ENCODE measurements at places on chromosomes 7 and 10. TPM values are rescaled to one million over a fixed set of nuclear protein-coding genes. Genes with fewer than 3 reads are reported as not detected.

DNA sequence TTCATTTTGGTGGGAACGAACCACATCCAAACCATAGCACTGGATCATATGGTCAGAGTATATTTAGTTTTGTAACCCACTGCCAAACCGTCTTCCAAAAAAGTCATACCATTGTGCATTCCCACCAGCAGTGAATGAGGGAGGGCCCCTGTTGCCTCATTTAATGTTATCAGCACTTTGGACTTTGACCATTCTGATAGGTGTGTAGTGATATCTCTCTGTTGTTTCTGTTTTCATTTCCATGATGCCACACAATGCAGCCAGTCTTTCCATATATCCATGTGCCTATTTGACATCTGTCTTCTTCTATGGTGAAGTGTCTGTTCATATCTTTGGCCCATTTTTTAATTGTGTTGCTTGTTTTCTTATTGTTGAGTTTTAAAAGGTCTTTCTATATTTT, 105.0 kb upstream of the PPP2R2D start:
- DNase-seq, result no peak
- H3K27me3 ChIP-seq, result peaks cover 2% of the 10 kb centered on the region
- no peak overlapping the region for H3K27ac ChIP-seq
- no peaks in the 10 kb centered on the region for H3K4me1 ChIP-seq
- H3K36me3 ChIP-seq, result no peaks in the 10 kb centered on the region

DNA sequence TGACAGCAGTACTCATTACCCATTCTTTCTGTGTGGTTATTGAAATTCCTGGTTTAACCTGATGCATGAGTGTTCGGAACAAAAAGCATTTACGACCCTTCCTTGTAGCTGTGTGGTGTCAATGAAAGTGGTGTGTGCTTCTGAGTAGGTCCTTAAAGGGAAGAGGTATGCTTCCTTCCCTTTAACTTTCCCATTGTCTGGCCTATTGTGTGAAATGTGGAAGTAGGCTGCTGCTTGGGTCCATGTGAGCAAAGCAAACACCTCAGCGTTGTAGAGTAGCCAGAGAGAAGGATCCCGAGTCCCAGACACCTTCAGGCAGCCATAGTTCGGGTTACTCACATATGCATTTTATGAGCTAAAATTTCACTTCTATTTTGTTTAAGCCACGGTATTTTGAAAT, 74.7 kb downstream of the TSPAN12 start:
- DNase-seq, result no peak
- no peak overlapping the region for H3K4me3 ChIP-seq
- H3K27me3 ChIP-seq, result peaks cover 4% of the 10 kb centered on the region
- H3K36me3 ChIP-seq, result no peaks in the 10 kb centered on the region
- H3K27ac ChIP-seq, result no peak overlapping the region

DNA sequence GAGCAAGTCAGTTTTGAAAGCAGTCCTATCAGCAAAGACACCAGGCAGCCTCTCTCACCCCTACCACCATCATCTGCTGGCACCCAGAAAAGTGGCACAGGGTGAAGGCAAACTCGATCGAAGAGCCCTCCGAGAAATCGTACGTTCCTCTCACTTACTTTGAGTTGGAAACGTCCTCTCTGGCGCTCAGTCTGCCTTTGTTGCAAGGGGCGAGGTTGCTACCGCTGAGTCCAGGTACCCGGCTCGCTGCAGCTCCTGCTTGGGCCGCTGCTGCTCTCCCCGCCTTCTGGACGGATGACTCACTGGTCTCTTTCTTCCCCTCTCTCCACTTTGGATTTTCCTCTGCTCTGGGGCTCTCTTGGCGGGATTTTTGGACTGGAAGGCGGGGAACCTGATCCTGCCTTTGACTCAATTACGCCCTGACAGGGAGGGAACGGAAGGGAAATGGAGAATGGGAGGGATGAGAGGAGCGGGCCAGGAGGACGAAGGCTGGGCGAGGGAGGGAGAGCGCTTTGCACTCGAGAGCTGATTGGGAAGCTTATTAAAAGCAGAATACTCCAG, at the start of gene PTN:
PTN (minus strand) TSS at position 453 of the 561 bp plus-strand sequence. CDS start 88,760 bp downstream, outside the sequence.
- H3K36me3 ChIP-seq, result no peaks in the 10 kb centered on the region
- no peak within 1 kb of the TSS for H3K27ac ChIP-seq
- peaks cover 4% of the 10 kb centered on the region for H3K27me3 ChIP-seq
- DNase-seq, result no peak
- no peak within 1 kb of the TSS for H3K4me3 ChIP-seq
- no peaks in the 10 kb centered on the region for H3K4me1 ChIP-seq

DNA sequence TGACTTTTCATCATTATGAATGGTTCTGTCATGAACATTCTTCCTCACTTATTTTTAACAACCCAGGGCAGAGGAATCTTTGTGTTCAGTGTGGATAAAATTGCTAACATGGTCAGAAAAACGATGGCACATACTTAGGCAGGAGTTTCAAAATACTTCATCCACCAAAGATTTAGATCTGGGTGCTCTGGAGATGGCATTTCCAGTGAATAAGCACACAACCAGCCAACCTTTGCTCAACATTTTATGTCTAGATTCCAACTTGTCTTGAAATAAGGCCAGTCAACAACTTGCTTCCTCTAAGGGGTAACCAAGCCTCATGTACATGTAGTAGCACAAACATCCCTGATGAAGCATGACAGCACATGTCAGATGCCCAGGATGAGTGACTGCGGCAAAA, 33.4 kb upstream of the ADRB1 start:
- H3K4me1 ChIP-seq, result no peaks in the 10 kb centered on the region
- H3K27ac ChIP-seq, result no peak overlapping the region
- H3K27me3 ChIP-seq, result peaks cover 14% of the 10 kb centered on the region
- no peak overlapping the region for H3K4me3 ChIP-seq
- H3K36me3 ChIP-seq, result no peaks in the 10 kb centered on the region

DNA sequence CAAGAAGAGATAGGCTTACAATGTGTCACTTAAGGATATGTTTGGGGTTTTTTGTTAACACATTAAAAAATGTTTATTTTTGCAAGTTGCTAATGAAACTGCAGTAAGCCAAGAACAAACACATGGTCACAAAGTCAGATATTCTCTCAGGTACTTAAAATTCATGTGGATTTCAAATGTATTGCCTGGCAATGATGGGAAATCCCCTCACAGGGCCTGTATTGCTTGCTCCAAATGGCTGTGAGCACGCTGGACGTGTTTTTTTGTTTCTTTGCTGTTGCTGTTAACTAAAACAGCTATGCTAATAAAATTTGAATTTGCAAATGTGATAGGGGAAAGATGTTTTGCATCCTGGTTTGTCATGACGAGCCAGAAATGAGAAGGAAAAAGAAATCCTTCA, 3.8 kb upstream of the CELF2 start:
- H3K27me3 ChIP-seq, result peaks cover 68% of the 10 kb centered on the region
- DNase-seq, result no peak
- H3K4me3 ChIP-seq, result no peak overlapping the region

GRCh38 chr10:129853562-129853903, 110.5 kb downstream of the EBF3 start:
- no peaks in the 10 kb centered on the region for H3K4me1 ChIP-seq
- no peak overlapping the region for H3K4me3 ChIP-seq
- no peak for DNase-seq
- H3K36me3 ChIP-seq, result no peaks in the 10 kb centered on the region

- no peaks in the 10 kb centered on the region for H3K4me1 ChIP-seq
- no peak overlapping the region for H3K27ac ChIP-seq
- no peaks in the 10 kb centered on the region for H3K27me3 ChIP-seq
- no peaks in the 10 kb centered on the region for H3K36me3 ChIP-seq
Observed at GRCh38 chr7:114508086-114508485, 93.5 kb downstream of the FOXP2 start.

DNA sequence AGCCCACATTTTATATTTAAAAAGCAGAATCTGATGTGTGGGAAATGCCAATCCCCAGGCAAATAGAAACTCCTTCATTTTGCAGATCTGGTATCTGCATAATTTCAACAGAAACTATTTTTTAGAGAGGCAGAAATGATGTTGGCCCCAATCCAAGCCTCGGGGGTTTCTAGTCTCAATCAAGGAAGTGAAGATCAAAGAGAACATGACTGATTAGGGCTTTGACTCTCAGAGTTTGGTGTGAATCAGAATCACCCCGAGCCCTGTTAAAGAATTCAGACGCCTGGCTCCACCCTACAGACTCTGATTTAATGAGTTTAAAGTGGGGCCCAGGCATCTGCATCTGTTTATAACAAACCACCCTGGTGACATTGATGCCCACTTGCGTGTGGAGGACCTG, 36.7 kb upstream of the UBE2H start:
- H3K4me1 ChIP-seq, result no peaks in the 10 kb centered on the region
- no peak overlapping the region for H3K27ac ChIP-seq
- peaks cover 2% of the 10 kb centered on the region for H3K27me3 ChIP-seq
- no peak for DNase-seq
- no peaks in the 10 kb centered on the region for H3K36me3 ChIP-seq

- H3K4me3 ChIP-seq, result no peak overlapping the region
- no peaks in the 10 kb centered on the region for H3K36me3 ChIP-seq
- no peak overlapping the region for H3K27ac ChIP-seq
- H3K27me3 ChIP-seq, result no peaks in the 10 kb centered on the region
- H3K4me1 ChIP-seq, result no peaks in the 10 kb centered on the region
Observed at GRCh38 chr10:132740588-132740987, 45.4 kb downstream of the NKX6-2 start.

DNA sequence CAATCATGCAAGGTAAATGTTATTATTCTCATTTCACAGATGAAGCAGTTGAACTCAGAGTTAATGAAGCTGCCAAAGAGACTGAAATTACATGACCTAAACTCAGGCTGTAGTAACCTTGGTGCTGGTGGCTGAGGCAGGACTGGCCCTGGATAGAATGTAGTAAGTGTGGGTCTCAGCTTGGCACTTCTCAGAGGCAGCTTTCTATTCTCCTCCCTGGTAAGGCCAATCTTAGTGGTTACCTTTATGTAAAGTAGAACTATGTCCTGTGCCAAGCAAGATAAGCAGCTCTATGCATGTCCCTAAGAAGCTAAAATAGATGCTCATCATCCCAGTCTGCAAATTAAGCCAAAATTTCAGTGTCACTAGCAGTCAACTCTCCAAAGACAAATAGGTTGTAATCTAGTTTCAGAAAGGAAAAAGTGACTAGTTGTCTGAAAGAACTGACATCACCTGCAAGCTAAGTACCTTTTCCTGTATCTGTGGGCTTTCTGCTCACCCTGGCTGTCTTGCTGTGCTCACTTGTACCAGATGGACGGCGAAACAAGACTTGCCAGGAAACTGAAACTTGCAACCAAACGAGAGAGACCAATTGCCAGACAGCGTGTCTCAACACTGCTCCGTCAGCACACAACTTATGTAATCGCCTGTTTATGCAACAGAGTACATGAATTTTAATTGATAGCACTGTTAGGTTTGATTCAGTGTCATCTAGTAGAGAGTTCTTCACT, 43.7 kb downstream of the CH25H start:
- no peaks in the 10 kb centered on the region for H3K36me3 ChIP-seq
- peak overlapping the region; percentile 57 for H3K4me3 ChIP-seq
- H3K4me1 ChIP-seq, result peaks cover 35% of the 10 kb centered on the region
- H3K27me3 ChIP-seq, result peaks cover 41% of the 10 kb centered on the region
- peak overlapping the region; percentile 76 for H3K27ac ChIP-seq

DNA sequence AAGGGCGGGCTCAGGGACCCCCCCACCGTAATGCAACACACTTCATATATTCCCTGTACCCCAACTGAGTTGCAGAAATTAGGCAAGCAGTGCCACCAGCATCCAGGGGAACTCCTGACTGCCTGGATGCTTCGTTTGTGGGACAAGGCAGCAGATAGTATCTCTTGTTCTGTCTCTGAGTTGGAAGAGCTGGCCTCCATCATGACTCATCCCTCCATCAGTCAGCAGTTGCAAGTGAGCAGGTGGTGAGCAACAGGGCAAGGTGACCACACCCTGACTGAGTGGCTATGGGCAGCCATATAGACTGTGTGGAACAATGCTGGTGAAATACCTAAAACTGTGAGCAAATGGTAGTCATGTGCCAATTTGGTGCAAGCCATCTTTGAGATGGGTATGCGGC, 22.8 kb upstream of the ADAMTS14 start:
- DNase-seq, result no peak
- H3K4me1 ChIP-seq, result peaks cover 6% of the 10 kb centered on the region
- no peak overlapping the region for H3K27ac ChIP-seq

- H3K4me3 ChIP-seq, result no peak overlapping the region
- no peak for DNase-seq
Observed at GRCh38 chr7:15559416-15559928, 2.3 kb downstream of the AGMO start.

Gene RINT1
- 21.9 TPM for total RNA-seq

Gene CHST3
- 0.16 TPM for total RNA-seq

Gene IDI2
- total RNA-seq, result not detected

Gene CDH23
- total RNA-seq, result 0.57 TPM

Gene LIPJ
- not detected for total RNA-seq

Gene NFE2L3
- total RNA-seq, result 80.1 TPM

Gene AGMO
- total RNA-seq, result not detected

All from activated T-helper 1 cell treated with anti-CD3 and anti-CD28 coated beads, Interleukin-12 subunit alpha, Interleukin-12 subunit beta, Interleukin-2, Interleukin-4 antibody, amounts not matched to agents 30 ng/mL and 10 ng/mL and 1 ng/mL, durations not matched to agents 14 hours and 24 hours and 36 hours (primary cell).